ENCODE measurements at places on chromosomes 6 and 20.

DNA sequence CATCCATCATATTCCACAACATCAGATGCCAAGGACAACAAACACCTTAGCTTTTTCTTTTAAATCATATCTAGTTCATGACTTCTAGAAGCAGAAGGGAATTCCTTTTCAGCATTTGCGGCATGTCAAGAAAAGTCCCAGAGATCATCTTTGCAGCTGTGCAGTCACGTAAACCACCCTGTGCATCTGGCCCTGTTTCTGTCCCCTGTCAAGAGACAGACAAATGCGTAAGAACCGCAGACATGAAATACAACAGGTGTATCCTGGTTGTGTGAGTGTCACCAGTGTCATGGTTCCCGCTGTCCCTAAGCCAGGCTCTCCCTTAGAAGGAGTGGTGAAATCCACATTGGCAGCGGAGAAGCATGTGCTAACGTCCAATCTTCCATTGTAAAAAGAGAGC lies 28.1 kb downstream of the LY86 start:
- no peak for DNase-seq

GRCh38 chr6:70289299-70289698 lies 13.6 kb downstream of the COL9A1 start:
- DNase-seq: no peak

GRCh38 chr6:23027281-23027680 lies 457.9 kb downstream of the HDGFL1 start:
- DNase-seq: no peak

GRCh38 chr20:49676581-49677291 lies 36.9 kb downstream of the B4GALT5 start:
- no peak for DNase-seq

- peak; percentile 5 for DNase-seq
Observed at GRCh38 chr6:132780770-132781371, 17.6 kb downstream of the SLC18B1 start.

GRCh38 chr20:63174309-63175037 lies 41.5 kb downstream of the YTHDF1 start:
- no peak for DNase-seq

- no peak for DNase-seq
Observed at GRCh38 chr6:113774127-113774825, 82.9 kb upstream of the MARCKS start.

DNA sequence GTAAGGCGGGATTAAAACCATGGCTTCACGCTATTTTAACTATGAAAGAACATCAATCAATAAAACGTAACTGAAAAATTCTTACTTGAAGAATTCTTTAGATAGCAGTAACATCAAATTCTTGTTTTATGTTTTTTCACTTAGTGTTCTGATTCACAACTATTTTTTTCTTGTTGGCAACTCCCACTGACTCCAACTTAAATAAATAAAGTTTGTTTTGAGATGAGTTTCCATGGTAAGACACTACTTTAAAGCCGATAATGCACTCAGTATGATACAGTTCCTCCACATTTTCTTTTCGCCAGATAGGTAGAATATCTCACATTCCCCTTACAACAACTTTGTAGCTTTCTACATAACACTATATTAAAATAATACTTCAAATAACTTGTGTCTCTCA lies 33.1 kb upstream of the CNKSR3 start:
- DNase-seq: no peak

DNA sequence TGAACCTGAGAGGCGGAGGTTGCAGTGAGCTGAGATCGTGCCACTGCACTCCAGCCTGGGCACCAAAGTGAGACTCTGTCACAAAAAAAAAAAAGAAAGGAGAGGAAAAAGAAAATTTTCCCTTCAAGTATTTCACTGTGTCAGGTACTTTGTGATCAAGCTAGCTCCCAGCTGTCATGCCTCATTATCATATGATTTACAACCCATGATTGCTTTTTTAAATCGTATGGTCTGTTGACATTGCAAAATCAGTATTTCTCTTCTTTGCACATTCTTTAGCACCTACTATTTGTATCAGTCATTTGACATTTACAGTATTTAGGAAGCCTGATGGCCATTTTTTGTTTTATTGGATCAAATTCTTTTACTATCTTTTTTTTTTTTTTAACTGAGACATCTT lies 22.4 kb downstream of the SASH1 start:
- no peak for DNase-seq

- DNase-seq: no peak
Observed at GRCh38 chr6:1176567-1176966, 135.3 kb upstream of the FOXQ1 start.

- peak; percentile 47 for DNase-seq
Observed at GRCh38 chr20:2084703-2085102, 16.9 kb upstream of the STK35 start.

- no peak for DNase-seq
Observed at GRCh38 chr6:41346441-41346840, 11.0 kb downstream of the NCR2 start.

GRCh38 chr6:160435935-160436334 lies 87.8 kb downstream of the SLC22A3 start:
- DNase-seq: no peak

- no peak for DNase-seq
Observed at GRCh38 chr20:45138561-45139300, 14.5 kb upstream of the WFDC12 start.

GRCh38 chr6:10478187-10479040 lies 42.7 kb upstream of the GCNT2 start:
- peak; percentile 11 for DNase-seq

- no peak for DNase-seq
Observed at GRCh38 chr6:12516070-12516469, 200.5 kb upstream of the PHACTR1 start.

- DNase-seq: no peak
Observed at GRCh38 chr20:8301655-8302054, 169.6 kb downstream of the PLCB1 start.

- no peak for DNase-seq
Observed at GRCh38 chr6:43299338-43300293, 1.6 kb downstream of the SLC22A7 start.

DNA sequence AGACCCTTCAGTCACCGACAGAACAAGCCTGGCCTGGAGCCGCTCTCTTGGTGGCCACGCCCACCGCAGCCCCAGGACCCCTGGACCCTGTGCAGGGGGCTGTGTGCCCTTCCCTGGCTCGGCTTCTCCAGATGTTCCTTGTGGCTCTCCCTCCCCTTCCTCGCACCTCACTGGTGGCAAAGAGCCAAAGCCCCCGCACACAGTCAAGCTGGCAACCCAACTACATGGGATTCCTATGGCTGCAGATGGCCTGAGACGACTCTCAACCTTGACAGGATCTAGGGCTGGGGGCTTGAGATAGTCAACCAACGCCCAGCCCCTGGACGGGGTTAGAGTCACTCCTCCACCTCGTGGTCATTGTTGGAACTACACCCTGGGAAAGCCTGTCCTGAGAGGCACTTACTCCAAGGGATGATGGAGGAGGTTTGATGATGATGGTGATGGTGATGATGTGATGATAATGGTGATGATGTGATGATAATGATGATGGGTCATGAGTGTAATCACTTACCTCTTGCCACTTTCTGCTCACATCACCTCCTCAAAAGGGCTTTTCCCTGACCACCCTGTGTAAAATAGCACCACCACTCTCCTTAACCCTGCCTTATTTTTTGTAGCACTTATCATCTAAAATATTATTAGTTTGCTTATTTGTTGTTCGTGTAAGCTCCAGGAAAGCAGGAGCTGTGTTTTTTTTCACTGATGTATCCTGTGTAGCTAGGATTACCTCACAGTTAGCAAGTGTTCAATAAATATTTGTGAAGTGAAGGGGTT lies 278.4 kb downstream of the LRFN2 start:
- peak; percentile 21 for DNase-seq

DNA sequence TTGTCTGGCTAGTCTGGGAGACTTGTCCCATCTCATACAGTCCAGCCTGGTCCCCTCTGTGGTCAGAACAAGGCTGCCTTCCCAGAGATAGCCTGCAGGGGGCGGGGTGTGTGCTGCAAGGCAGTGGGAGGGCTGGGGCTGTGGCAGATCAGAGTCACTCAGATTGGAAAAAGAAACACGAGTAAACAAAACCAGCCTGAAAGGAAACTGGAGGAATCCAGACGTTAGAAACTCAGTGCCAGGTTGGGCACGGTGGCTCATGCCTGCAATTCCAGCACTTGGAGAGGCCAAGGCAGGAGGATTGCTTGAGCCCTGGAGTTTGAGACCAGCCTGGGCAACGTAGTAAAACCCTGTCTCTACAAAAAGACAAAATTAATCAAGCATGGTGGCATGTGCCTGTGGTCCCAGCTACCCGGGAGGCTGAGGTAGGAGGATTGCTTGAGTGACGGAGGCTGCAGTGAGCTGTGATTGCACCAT lies 20.2 kb downstream of the LEMD2 start:
- no peak for DNase-seq

DNA sequence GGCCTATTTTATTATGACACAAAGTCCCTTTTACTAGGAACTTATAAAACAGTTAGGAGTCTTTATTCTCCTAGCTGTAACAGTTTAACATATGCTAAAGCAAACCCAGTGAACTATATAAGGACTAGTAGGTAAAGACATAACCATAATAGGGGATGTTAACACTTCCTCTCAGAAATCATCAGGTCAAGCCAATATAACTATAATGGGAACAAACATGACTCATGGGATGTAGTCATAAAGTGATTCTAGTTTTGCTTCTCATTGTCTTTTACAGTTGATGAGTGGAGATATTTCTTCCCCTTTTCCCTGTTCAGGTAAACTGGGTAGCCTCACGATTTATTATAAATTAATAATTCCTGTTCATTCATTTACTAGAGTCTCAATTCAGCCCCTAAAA lies 9.7 kb downstream of the PTCHD4 start:
- DNase-seq: no peak

- DNase-seq: no peak
Observed at GRCh38 chr6:42572523-42572922, 8.7 kb downstream of the UBR2 start.

DNA sequence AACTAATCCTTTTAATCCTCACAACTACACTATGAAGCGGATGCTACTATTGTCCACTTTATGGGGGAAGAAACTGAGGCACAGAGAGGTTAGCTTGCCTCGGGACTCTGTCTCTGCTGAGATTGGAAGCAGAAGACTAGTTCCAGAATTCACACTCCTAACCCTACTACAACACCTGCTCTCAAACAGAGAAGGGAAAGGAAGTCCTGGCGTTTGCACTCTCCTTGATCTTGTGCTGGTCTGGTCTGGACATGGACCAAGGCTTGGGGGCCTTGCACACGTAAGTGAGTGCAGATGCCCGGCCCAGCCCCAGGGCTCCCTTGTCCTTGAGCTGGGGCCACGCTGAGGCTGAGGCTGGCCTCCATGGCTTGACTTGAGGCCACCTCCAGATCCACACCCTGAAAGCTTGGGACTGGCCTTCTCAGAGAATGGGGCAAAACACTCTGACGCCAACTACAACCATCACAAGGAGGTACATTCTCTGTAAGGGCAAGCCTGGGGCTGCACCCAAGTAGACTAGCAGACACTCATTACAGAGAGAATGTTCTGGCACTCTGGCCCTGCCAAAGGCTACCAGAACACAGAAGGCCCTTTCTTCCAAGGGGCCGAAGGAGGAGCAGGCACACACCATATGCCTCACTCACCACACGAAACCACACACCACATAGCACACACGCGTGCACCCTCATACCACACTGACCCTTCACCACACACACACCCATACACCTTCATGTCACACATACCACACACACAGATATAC lies 33.3 kb upstream of the EZR start:
- no peak for DNase-seq

DNA sequence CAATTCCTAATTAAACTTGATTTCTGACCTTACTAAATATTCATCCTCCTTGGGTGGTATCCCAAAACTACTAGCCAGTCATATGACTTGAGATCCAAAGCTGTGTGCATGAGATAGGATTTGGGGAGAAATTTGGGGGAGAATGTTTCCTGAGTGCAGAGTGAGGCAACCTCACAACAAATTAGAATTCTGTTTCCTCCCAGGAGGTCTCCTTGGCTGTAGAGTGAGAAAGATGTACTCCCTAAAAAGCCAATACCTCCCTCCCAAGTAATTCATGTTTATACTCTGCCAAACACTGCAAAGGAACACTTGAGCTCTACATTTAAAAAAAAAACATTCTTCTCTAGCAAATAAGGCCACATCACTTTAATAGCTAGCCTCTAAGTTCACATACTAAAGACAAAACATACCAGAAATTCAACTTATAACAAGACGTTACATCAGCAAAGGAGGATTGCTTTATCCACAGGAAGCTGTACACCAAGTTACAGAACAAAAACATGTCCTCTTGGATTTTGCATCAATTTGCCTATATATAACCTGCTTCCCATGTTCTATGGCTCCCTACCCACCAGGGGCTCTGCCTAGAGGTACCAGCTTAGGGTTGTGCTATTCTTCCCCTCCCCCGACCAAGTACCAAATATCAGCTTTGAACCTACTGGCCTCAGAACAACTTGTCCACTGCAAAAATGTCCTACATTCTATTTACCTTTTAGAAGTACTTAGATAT lies 15.4 kb upstream of the TMEM30A start:
- no peak for DNase-seq

- DNase-seq: no peak
Observed at GRCh38 chr6:134391205-134391604, 73.3 kb upstream of the SGK1 start.

- no peak for DNase-seq
Observed at GRCh38 chr20:63433756-63434531, 38.5 kb downstream of the KCNQ2 start.

GRCh38 chr6:21965953-21966539 lies 330.8 kb downstream of the PRL start:
- DNase-seq: no peak

DNA sequence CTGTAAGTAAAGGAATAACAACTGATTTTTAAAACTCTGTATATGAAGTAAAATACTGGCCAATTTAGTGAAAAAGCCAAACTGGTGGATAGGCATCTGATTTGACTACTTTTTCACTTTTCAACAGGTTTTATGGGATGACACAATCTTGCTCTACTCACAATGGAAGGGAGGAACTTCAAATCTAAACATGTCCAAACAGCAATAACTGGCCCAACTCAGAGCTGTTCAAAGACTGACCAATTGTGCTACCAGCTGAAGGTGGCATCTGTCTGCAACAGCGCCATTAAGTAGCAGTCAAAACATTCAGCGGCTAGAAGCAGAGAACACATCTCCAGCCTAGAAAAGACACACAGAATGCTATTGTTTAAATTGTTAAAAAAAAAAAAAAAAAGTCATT lies 44.6 kb downstream of the SESN1 start:
- no peak for DNase-seq

GRCh38 chr6:28334286-28335039 lies 1.5 kb downstream of the ZSCAN31 start:
- no peak for DNase-seq

- no peak for DNase-seq
Observed at GRCh38 chr6:111871207-111871606, 2.0 kb downstream of the FYN start.

GRCh38 chr20:54559890-54560289 lies 84.5 kb downstream of the DOK5 start:
- DNase-seq: no peak
